ENCODE measurements at places on chromosomes 2 and 18. TPM values are rescaled to one million over a fixed set of nuclear protein-coding genes. Genes with fewer than 3 reads are reported as not detected.

LONRF2 gene
- total RNA-seq: 14.6 TPM

DNA sequence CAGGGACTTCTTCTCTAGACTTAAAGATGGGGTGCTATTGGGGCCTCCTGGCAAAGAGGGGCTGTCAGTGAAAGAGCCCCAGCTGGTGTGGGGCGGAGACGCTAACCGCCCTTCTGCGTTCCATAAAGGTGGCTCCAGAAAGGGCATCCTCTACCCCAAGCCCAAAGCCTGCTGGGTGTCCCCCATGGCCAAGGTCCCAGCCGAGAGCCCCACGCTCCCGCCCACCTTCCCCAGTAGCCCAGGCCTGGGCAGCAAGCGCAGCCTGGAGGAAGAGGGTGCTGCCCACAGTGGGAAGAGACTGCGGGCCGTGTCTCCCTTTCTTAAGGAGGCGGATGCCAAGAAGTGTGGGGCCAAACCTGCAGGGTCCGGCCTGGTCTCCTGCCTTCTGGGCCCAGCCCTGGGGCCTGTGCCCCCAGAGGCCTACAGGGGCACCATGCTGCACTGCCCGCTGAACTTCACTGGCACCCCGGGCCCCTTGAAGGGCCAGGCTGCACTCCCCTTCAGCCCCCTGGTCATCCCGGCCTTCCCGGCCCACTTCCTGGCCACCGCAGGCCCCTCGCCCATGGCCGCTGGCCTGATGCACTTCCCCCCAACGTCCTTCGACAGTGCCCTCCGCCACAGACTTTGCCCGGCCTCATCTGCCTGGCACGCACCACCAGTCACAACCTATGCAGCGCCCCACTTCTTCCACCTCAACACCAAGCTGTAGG is 15.2 kb downstream of the ARID5A start:
- DNase-seq: no peak

DNA sequence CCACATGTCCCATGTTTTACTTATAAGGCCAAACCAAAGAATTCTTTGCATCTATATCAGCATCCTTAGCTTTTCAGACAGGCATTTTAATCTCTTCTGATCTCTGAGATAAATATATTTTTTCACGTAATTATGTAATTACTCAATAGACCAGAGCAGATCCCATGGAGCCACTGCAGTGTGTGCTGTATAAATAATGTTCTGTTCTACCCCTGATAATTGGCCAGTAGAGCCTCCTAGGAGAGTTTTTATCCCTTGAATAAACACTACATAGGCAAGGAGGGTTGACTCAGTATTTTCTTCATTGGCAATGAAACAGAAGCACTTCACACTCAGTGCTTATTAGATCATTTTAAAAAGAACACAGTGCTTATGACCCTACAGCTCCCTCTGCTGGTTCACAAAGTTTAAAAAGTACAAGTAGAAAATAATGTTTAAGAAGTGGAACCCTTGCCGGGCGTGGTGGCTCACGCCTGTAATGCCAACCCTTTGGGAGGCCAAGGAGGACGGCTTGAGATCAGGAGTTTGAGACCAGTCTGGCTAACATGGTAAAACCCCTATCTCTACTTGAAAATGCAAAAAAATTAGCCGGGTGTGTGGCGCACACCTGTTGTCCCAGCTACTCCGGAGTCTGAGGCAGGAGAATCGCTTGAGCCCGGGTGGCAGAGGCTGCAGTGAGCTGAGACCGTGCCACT is 91.9 kb downstream of the PPP1R1C start:
- DNase-seq: no peak

ADCYAP1 gene
- total RNA-seq: not detected

ABCA12 gene
- total RNA-seq: not detected

- no peak for DNase-seq
Measured at GRCh38 chr2:197124639-197125390, 185.8 kb downstream of the ANKRD44 start.

GRCh38 chr18:36559149-36559857 is 261.8 kb downstream of the FHOD3 start:
- no peak for DNase-seq

GRCh38 chr2:238263204-238264071 is 23.6 kb upstream of the HES6 start:
- DNase-seq: peak; percentile 95

DNA sequence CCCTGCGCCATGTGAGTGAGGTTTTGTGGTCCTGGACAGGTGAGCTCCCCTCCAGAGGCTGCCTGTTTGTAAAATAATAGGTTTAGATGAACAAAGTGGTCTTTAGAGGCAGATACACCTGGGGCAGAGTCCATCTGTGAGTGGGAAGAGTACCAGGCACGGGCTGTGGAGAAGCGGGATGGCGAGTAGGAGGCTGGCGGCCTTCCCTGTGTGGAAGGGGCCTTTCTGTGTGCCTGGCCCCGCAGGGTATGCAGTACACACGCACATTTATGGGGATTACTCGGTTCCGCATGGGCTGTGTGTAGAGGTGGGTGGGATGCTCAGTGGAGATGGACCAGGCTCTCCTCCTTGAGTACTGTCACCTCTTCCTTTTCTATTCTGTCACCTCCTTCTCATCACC is 64.1 kb downstream of the AGAP1 start:
- DNase-seq: no peak

SERPINB11 gene
- total RNA-seq: not detected

CNRIP1 gene
- 9.3 TPM for total RNA-seq

- DNase-seq: peak; percentile 76
Measured at GRCh38 chr2:179263446-179264367, 925 bp downstream of the SESTD1 start.

DNA sequence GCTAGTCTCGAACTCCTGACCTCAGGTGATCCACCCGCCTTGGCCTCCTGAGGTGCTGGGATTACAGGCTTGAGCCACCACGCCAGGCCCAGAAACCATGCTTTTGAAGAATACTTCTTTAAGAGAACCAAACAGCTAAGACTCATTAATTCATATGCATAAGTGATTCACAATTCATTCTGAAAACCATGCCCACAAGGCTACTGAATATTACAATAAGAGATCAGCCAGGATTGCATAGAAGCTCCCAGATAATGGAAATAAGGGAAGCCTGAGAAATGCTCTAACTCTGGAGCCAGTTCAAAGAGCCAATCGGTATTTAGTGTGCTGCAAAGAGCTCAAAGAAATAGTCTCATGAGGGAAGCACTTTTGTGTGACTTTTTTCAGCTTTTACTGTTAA is 2.4 kb downstream of the ZNF396 start:
- no peak for DNase-seq

PPP3R1 gene
- 38.6 TPM for total RNA-seq

DNA sequence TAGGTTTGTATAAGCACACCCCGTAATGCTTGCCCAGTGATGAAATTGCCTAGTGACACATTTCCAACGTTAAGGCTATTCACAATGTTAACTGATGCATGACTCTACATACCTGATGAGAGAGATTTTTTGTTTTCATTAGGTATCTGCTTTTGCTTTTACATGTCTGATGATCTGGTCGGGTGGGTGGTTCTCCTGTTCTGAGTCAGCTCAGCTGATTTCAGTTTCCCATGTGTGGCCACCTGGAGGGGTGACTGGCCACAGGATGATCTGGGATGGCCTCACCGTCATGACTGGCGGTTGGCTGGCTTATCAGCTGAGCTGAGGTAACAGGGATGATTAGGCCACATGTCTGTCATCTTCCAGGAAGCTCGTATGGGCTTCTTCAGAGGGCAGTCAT is 33.8 kb upstream of the ACYP2 start:
- no peak for DNase-seq

CD226 gene
- total RNA-seq: 0.94 TPM

CDH20 gene
- total RNA-seq: 0.05 TPM

TEX44 gene
- not detected for total RNA-seq

CERKL gene
- total RNA-seq: not detected

DNA sequence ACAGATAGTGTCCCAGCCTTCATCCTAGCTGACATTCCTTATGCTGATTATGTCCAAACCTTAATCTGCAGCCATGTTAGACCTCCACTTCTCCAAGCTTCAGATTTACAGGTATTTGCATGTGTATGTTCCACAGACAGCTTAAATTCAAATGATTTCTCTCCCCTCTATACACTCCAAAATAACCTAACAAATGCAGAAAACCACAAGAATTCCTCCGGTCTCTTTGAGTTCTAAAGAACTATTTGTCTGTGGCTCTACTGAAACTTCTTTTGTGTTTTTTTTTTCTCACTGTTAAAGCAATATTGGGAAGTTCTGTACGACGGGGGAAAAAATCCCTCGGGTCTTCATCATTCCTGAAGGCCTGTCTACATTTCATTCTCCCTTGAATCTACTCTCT is 8.6 kb downstream of the NDUFS1 start:
- no peak for DNase-seq

GRCh38 chr2:86274265-86274917 is 63.0 kb downstream of the REEP1 start:
- no peak for DNase-seq

GRCh38 chr2:28997237-28997846 is 16.2 kb downstream of the TOGARAM2 start:
- DNase-seq: peak; percentile 38

DNA sequence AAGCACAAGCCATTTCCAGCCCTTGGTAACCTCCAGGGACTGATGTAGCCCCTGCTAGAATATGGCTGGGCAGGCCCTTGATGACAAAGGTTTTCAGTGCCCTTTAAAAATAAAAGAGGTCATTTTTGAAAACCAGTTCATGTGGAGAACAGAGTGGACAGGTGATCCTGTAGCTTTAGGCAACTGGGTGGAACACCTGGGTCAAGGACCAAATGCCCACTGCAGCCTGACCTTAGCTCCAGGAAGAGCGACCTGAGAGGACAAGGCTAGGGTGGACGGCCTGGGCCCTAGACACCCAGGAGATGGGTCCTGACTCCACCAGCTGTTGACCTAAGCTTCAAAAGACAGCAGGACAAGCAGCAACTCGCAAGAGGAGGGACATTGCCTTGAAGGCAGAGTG is 116.6 kb downstream of the LIPG start:
- DNase-seq: no peak

MFSD6 gene
- 21.8 TPM for total RNA-seq

GRCh38 chr18:69948256-69948655 is 583 bp upstream of the CD226 start:
- no peak for DNase-seq

DNA sequence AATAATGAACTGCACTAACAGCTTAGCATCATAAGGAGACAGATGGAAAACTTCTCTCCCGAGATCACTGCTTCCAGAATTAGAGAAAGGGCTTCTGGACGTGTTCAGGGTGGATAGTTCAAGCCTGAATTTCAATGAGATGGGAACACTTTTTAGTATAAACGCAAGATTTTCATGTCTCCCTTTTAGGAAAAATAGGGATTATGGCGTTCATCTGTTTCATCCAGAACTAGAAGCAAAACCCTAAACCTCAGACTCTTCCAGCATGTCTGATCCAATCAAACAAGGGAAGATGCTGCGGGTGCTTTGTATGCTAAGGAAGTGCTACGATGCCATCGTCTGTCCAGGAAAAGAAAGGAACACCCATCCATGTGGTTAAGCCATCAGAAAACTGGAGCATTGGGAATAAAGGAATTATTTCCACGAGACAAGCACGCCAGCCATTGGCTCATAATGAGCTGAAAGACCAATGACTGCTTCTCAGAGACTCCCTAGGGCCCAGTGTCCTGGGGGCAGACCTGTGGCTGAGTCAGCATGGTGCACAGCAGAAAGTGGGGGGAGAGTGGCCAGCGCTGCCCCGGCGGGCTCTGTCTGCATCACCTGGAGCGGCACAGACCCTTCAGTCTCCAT is 65.9 kb upstream of the AFF3 start:
- DNase-seq: no peak

RAB17 gene
- 4.1 TPM for total RNA-seq

DNA sequence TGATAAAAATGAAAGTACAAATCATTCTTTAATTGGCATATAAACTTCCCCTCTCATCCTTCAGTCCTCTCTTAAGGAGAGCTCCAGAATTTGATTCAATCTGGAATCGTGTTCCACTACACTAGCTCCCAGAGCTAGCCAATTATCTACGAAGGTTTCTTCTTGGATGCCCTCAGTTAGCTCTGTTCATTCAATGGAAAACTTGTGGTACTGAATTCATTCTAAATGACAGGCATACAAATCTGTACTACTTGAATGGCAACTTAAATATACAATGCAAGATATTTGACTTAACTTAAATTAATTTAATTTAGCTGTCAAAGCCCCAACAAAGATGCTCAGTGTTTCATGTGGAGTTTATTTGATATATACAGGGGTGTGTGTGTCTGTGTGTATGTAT is 1474.2 kb upstream of the CELF4 start:
- no peak for DNase-seq

DNA sequence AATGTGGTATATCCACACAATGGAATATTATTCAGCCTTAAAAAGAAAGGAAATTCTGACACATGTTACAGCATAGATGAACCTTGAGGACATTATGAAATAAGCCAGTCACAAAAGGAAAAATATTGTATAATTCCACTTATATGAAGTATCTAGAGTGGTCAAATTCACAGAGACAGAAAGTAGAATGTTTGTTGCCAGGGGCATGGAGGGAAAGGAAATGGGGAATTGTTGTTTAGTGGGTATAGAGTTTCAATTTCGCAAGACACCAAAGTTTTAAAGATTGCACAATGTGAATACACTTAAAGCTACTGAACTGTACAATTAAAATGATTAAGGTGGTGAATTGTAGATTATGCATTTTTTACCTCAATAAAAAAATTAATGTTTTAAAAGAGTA is 92.9 kb downstream of the TXNL1 start:
- DNase-seq: no peak
